ENCODE measurements at places on chromosomes 6 and 20.

GRCh38 chr6:153564803-153565202 lies 433.7 kb upstream of the RGS17 start:
- DNase-seq: no peak

DNA sequence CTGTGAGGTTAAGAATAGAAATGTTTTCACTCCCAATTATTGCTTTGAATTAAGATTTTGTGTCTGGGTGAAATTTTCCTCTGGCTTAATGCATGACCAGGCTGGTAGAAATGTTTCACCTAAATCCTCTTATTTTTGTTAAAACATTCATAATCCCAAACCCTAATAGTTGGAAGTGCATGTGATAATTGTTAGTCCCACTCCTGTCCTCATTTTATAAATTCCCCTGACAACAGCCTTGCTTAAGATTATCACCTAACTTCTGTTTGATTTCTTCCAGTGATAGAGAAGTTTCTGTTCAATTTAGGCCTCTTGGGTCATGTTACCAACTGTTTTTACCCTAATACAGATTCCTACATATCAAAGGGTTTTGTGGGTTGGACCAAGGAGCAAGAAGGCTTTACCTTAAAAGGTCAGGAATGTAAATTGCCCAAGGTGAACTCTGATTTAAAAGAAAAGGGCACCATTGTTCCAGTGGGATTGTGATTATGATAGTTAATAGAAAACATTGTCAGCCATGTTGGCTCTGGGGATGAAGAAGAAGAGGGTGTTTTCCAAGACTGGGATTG lies 158.7 kb upstream of the CENPW start:
- no peak for DNase-seq

GRCh38 chr6:40695114-40695513 lies 108.0 kb upstream of the LRFN2 start:
- no peak for DNase-seq

DNA sequence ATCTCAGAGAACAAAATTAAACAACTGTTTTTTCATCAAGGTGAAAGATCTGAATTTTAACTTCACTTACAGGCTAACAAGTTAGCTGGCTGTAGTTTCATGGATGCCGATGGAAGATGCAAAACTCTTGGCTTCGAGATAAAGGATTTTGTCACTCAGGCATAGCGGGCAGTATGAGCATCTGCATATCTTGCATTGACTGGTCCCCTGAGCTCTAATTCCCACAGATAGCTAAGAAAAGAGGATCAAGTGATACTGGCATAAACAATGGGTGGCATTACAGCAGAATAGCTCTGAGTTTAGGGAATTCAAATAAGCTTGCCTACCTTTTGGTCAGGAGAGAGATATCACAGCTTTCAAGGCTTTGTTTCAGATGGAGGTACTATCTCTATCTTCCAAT lies 1.8 kb upstream of the CLVS2 start:
- no peak for DNase-seq

GRCh38 chr6:1027109-1027794 lies 284.6 kb upstream of the FOXQ1 start:
- no peak for DNase-seq

GRCh38 chr20:2822073-2822472 lies 5.9 kb downstream of the TMEM239 start:
- DNase-seq: no peak

GRCh38 chr6:140427842-140428241 lies 1053.4 kb upstream of the CITED2 start:
- no peak for DNase-seq

GRCh38 chr6:5674721-5675120 lies 332.0 kb downstream of the NRN1 start:
- no peak for DNase-seq

DNA sequence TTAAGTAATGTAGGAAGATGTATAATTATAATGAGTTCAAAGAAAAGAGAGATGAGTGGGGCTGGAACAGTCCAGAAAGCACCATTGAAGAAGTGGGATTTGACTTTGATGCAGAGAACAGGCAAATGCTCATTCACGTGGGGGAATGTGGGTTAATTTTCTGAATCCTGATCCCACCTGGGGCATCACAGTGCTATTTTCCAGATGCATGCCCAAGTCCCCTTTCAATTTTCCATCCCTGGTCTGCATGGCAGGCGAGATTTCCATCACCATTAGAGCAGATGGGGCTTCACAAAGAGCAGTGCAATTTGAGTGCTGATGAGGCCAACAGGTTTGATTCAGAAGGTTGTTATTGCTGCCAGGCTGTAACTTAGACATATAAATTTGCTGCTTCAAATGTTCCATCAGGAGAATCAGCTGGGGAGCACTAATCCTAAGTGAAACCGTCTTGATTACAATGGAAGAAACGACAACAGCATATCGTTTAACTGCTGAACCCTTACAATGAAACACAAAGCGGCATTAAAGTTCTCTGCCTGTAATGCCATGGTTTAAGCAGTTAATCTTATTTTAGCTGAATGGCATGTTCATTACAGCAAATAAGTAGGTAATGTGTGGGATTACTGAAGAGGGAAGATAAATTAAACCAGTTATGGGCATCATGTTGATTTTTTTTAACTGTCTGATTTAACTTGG lies 45.2 kb downstream of the OSTM1 start:
- no peak for DNase-seq

DNA sequence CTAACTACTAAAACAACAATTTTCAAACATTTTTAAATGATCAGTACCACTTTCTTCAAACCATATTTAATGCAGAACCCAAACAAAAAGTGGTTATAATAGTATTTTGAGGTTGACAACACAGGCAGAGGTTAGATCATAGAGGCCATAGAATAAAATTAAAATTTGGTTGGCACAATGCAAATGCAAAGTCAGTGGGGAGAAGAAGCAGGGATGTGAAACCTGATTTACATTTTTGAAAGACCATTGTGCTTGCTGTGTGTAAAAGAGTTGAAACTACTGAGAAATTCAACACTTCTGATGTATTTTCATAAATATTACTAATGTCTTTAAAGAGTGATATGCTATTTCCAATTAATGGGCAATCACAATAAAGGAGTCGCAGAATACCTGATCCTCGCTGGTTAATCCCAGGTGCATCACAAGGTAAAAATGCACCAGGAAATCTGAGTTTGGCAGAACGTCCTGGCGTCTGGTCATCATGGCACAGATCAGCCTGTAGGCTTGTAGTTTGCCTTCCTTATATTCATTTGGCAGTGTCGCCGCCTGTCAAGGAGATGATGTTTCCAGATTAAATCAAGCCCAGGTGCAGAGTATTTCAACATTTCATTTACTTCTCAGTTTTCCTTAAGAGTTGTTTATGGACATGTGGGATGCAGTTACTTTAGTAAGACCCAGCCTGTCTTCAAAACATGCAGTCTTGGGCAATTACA lies 141.2 kb downstream of the RALGAPA2 start:
- no peak for DNase-seq

DNA sequence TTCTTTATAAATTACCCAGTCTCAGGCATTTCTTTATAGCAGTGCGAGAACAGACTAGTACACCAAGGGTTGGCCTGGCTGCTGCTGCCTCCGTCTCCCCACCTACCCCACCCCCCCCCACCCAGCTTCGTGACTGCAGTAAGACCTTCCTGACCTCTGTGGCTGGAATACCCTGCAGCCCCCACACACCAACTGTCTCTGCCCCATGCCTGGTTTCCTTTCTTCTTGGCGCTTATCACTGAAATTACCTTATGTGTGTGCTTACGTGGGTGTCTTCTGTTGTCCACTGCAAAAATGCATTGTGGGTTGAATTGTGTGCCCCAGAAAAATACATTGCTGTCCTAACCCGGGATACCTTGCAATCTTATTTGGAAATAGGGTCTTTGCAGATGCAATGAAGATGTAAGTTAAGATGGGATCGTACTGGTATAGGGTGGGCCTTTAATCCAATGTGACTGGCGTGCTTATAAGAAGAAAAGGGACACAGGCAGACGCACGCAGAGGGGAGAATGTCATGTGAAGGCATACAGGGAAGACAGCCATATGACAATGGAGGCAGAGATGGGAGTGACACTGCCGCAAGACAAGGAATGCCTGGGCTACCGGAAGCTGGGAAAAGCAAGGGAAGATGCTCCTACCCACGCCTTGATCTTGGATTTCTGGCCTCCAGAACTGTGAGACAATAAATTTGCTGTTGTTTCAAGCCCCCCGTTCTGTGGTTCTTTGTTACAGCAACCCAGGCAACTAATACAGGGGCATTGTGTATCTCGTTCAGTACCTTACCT lies 15.4 kb downstream of the SYNJ2 start:
- no peak for DNase-seq

- DNase-seq: no peak
Observed at GRCh38 chr6:14921878-14922671, 323.8 kb upstream of the JARID2 start.

- no peak for DNase-seq
Observed at GRCh38 chr6:157272372-157272771, 50.9 kb downstream of the TMEM242 start.

GRCh38 chr6:154139892-154140291 lies 100.9 kb downstream of the OPRM1 start:
- DNase-seq: no peak

DNA sequence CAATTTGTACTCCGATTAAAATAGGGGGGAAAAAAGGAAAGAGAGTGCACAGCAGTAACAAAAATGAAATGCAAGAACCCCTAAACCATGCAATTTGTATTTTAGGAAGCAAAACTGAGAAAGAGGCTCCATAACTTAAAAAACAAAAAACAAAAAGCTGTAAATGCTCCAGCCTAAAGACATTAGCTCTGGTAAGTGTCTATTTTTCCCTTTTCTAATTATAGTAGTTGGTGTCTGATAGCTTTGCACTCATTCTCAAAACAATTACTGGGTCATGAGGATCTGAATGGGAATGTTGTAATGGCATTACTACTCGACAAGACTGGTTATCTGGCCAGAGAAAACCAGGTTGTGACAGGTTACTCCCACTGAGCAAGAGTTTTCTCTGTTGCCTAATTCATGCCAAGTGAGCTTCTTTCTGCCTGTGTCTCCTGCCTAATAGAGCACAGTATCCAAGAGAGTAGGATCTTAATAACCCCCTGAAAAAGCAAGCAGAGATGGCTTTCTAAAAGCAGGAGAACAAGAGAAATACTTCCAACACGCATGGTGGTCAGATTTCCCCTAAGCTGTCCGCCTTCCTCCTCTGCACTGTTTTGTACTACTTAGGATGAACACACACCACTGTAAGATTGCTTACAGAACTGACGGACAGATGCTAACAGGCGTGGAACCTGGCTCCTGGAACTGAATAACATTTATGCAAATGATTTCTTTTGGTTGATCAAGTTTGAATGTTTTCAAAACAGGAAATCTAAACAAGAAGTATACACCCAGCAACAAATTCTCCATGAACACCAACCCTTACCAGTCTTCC lies 86.4 kb downstream of the FKBP5 start:
- peak; percentile 6 for DNase-seq

DNA sequence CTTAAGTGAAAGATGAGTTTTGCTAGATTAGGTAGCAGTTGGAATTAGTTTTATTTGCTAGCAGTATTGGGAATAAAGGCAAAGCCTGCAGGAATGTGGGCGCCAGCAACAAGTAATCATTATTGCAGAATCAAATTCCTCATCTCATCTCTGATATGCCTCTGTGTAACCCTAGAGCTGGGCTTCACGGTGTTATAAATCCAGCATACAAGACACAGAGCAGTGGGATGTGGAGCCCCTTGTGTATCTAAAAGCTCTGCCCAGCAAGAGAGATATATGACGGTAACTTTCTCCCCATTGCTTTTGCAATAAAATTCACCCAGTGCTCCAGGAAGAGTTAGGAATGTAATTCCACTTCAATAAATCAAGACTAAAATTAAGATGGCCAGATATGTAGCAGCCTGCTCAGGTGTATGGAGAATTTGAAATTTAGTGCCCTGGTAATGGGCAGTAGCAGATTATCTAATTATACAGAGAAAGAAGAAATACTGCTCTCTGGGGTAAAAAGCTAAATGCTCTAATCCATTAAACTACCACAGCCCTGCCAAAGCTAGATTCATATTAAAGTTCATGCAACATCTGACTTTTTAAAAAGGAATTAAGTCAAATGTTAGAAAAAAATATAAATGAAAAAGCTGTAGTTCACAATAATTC lies 5.6 kb upstream of the BLOC1S5 start:
- no peak for DNase-seq

DNA sequence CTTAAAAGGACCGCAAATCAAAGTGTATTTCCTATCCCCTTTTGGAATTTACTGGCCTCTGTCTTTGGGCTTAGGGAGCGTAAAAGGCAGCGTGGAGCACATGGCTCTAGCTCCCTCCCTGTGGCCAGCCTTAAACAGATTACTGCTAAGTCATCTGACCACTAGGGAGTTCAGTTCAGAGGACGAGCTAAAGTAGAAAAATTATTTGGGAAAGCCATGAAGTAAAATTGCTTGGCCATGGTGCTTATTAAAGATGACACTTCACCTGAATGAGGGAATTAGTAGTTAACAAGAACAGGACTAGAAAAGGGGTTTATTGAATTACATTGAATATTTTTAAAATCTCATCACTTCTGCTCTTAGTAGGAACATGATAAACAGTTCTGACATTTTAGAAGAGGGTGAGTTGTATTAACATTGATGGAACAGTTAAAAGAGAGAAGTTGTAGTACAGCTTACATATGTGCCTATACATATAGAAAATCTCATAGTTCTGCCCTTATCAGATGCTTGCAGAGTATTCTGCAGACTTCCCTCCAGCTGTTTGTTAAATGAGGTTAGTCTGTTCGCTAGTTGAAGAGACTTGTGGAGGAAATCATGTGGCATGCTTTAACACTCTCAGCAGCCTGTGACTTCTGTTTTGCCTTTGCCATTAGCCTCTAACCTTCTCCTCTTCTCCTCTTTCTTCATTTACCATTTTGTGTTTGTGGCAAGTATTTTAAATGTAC lies 31.2 kb upstream of the MAPK13 start:
- DNase-seq: no peak

- no peak for DNase-seq
Observed at GRCh38 chr6:152089992-152090391, 282.5 kb downstream of the ESR1 start.

GRCh38 chr6:157531986-157532365 lies 151.0 kb downstream of the ZDHHC14 start:
- DNase-seq: no peak

GRCh38 chr6:115783402-115784061 lies 277.2 kb downstream of the FRK start:
- no peak for DNase-seq

GRCh38 chr6:2258112-2258511 lies 12.7 kb upstream of the GMDS start:
- DNase-seq: no peak

- DNase-seq: no peak
Observed at GRCh38 chr20:32737371-32738223, 5.7 kb downstream of the COMMD7 start.

DNA sequence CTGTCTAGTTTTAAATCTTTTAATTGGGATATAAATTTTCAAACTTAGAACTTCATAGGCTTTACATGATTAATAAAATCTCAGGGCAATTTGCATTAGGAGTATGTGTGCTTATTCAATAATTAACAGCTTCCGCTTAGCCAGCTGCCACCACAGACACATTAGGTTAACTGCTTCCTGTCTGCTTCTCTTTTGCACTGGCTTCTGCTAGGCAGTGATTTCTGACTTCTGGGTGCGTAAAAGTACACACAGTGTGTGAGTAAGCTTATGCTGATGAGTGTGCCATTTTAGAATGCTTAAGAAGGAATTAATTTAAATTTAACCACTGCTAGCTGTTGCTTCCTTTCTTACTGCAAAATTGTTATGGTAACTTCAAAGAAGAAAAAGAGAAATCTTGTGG lies 73.9 kb downstream of the F13A1 start:
- DNase-seq: no peak

Measured in GM06990 (cell line).